ENCODE measurements at places on chromosomes 1 and 21.

DNA sequence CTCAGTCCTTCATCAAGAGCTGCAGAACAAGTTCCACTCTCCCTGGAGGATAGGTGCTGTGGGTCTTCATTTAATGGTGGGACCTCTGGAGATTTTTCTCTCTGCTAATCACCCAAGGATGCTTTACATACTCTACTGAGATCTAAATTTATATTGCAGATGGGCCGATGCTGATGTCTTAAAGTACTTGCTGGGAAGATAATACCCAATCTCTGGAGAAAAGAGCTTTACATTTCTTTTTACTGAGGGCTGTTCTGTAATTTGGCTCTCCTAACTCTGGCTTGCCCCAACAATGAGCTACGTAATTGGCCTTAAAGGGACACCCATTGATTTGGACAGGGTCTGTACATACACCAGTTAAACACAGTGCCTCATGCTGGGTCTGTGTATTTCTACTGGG, 86.9 kb downstream of the ST6GALNAC3 start:
- no peak for DNase-seq

- DNase-seq: no peak
Measured at GRCh38 chr1:50644447-50645105, 221.3 kb upstream of the DMRTA2 start.

GRCh38 chr1:50750021-50750619, 209.9 kb downstream of the FAF1 start:
- DNase-seq: no peak

GRCh38 chr1:208158640-208159554, 85.3 kb downstream of the PLXNA2 start:
- no peak for DNase-seq

DNA sequence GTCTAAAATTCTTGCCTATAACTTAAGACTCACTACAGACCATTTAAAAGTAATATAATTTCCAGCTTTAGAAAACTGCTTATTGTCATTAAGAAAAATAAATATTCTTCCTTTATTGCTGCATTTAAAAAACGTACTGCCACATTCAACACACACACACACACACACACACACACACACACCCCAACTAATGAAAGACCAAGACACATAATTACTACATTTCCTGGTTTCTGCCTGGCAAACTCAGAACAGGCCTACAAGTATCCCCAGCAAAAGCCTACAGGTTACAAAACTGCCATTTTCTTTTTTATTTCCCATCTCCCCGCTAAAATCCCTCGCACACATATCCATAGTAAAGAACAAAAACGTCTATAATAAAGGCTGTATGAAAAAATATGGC, 1.5 kb downstream of the DENND2C start:
- no peak for DNase-seq
